ENCODE measurements at places on chromosomes 3 and 15.
A peak's percentile ranks its signal among the peaks of the same experiment; 100 is the strongest.

- no peak for DNase-seq
Measured at GRCh38 chr3:54877730-54878129, 50.1 kb downstream of the LRTM1 start.

GRCh38 chr3:99902091-99902490 is 84.4 kb downstream of the CMSS1 start:
- DNase-seq = no peak

DNA sequence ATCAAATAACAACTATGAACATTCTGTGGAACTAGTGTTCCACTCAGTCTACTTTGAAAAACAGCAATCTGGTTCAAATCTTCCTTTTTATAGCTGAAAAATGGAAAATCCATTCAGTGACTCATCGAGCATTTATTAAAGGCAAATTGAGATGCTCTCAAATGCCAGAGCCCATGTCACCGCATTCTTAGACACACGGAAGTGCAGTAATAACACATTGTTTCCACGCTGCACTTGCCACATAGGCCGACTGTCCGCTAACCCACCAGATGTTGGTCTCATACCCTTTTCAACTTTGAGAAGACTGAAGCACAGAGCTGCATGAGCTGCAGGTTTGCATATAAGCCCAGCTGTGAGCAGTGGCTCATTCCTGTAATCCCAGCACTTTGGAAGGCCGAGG is 95.9 kb downstream of the TMEM266 start:
- no peak for DNase-seq

DNA sequence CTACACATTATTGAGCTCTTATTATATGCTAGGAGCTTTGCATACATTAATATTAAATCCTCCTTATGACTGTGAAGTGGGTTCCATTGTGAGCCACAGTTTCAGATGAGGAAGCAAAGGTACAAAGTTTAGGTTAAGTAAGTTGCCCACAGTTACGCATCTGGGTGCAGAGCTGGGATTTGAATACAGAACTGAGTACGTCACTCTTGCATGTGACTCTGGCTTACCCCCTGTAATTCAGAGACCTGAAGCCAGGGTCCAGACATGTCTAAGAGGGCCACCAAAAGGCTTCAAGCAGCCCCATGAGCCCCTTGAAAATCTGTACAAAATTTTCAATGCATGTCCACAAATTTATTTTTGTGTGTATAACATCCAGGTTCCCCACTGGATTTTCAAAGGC is 71.8 kb downstream of the KLF15 start:
- no peak for DNase-seq

GRCh38 chr3:140595295-140595694 is 82.6 kb upstream of the TRIM42 start:
- DNase-seq = no peak

GRCh38 chr3:194772241-194773000 is 86.7 kb downstream of the FAM43A start:
- DNase-seq = no peak

DNA sequence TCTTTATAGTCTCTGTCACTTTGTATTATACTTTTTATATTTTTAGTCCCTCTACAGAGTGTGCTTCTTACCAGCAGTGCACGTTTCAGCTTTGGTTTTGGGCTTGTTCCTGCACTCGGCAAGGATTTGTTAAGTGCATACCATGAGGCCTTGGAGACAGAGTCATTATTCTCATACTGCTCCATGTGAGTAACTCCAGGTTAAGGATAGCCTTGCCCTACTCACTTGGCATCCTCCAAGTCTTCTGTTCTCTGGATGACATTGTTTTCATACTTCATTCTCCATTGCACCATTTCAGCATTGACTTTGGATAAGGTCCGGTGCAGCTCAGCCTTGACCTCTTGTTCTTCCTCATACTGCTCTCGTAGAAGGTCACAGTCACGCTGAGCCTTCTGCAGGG is 96.4 kb downstream of the MYH15 start:
- DNase-seq = no peak

GRCh38 chr3:127589600-127590281 is 792 bp downstream of the TPRA1 start:
- DNase-seq = no peak

- DNase-seq = no peak
Measured at GRCh38 chr3:48552111-48552951, 4.3 kb downstream of the PFKFB4 start.

GRCh38 chr15:70376929-70377691 is 279.4 kb upstream of the TLE3 start:
- DNase-seq = peak; percentile 62

DNA sequence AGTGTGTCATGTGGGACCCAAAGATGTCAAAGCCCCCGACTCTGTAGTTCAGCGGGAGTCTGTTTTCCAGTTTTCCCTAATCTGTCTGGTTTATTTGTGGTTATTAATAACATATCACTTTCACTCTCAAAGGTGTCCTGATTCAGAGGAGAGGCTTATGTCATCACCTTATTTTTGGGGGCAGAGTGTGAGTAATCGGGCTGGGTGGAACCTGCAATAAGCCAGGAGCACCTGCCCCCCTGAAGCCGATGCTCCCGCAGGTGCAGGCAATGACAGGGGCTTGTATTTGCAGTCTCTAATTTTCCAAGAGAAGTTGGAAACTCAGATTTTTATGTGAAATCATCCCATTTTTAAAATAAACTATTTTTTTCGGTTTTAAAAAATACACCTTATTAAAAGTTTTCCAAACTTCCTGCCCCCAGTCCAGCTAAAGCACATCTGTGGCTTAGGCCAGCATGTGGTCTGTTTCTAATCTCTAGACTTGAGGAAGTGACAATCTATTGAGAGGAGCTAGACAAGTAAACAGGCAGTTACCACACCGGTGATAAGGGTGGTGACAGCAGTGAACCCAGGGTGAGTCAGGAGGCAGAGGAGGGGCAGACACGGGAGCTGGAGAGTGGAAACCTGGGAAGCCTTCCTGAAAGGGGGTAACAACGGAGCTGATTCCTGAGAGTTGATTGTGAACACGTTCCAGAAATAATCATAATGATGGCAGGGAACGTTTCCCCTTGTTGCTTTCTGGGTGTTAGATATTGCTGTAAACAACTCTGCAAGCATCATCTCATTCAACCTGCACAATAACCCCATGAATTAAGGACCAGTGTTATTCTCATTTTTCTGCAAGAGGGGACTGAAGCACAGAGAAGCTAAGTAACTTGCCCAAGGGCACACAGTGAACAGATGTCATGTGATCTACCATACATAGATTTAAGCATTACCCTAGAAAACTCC is 37.2 kb downstream of the BHLHE40 start:
- DNase-seq = no peak

DNA sequence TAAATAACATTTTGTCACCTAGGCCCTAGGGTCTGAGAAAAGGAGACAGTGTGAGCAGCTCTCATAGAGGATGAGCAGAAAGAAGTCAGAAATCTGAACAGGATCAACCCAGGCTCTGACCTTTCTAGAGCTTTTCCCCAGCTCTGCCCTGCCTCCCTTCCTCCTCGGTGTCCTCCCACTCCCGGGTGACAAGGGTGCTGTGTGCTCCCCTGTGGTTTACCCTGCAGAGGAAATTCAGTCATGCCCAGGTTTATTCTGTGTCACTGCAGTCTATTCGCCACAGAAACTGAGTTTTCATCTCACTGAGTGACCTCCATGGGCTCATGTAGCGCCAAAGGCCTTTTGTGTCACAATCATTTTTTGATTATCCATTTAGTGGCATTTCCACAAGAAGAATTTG is 76.6 kb downstream of the IL12A start:
- no peak for DNase-seq

DNA sequence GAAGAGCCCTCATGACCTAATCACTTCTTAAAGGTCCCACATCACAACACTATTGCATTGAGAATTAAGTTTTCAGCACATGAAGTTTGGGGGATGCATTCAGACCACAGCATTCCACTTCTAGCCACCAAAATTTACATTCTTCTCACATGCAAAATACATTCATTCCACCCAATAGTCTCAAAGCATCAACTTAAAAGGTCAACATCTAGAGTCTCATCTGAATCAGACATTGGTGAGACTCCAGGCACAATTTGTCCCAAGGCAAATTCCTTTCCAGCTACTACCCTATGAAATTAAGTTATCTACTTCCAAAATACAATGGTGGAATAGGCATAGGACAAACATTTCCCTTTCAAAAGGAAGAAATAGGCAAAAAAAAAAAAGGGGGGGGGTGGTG is 64.9 kb downstream of the PLSCR2 start:
- no peak for DNase-seq

GRCh38 chr3:178685591-178685906 is 149.3 kb downstream of the KCNMB2 start:
- no peak for DNase-seq

DNA sequence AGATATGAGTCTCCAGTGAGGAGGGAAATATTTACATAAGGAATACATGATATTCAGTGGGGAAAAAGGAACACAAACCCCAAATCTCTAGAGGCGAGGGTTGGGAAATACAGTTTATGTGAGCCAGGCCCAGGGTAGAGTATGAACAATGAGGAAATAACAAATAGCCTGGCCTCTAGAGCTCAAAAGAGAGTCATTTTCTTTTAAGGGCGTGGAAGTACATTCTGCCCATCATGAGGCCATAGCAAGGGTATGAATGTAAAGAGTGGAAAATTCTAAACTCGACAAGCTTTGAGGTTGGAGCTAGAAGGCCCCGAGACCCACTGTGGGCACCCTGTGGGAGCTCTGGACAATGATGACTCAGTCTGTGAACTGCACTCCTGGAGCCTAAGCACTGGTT is 27.8 kb upstream of the IGF2BP2 start:
- no peak for DNase-seq

- peak; percentile 63 for DNase-seq
Measured at GRCh38 chr15:72271895-72272212, 500 bp downstream of the PARP6 start.

DNA sequence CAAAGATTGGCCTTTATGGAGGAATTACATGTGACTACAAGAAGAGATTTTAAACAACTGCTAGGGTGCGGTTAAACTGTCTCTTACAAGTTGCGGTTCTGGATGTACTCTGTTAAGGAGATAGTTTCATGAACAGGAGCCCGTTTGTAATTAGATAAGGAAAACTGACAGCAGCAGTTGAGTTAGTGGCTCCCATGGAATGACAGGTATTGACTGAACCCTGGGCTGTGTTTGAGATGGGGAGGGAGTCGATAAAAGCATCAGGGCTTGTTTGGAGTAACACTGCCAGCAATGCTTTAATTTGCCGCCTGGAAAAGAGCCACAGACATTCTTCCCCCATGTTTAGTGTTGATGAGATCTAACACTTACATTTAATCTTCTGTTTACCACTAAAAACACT is 139.9 kb downstream of the ROBO2 start:
- no peak for DNase-seq

GRCh38 chr3:141940194-141940776 is 63.8 kb downstream of the ATP1B3 start:
- peak; percentile 87 for DNase-seq

GRCh38 chr3:17115186-17115585 is 230.4 kb downstream of the PLCL2 start:
- no peak for DNase-seq

DNA sequence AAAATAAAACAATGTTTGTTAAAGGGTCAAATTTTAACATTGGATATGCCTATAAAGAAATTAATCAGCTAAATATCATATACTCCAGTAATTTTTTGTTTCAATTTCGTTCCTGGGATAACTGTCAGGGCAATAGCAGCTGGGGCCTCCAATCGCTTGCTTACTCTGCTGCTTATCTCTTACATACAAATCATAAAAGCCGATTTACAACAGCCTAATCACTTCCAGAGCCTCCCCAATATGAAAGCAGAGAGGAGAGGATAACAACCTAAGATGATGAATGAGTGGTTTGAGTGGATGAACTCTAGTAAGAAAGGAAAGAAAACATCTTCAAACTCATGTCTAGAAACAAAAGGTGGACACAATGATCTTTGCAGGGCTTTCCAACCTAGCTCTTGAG is 80.7 kb upstream of the PSMD6 start:
- DNase-seq = peak; percentile 69

GRCh38 chr3:179227349-179227748 is 23.6 kb downstream of the KCNMB3 start:
- DNase-seq = no peak

DNA sequence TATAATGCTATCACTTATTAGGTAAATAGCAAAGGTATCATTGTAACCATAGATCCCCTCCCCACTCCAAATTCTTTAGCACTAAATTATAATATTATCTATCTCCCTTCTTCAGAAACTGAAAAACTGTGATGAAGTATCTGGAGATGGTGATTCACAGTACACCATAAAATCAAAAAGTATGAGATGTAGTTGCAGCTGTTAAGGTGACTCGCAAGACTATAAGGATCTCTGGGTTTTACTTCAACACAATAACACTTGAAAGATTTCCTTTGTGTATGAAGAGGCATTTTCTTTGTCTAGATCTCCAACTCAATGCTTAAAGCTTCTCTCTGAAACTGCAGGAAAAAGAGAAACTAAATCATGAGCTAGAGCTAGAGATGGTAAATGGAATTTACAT is 46.9 kb downstream of the IFT57 start:
- DNase-seq = no peak

DNA sequence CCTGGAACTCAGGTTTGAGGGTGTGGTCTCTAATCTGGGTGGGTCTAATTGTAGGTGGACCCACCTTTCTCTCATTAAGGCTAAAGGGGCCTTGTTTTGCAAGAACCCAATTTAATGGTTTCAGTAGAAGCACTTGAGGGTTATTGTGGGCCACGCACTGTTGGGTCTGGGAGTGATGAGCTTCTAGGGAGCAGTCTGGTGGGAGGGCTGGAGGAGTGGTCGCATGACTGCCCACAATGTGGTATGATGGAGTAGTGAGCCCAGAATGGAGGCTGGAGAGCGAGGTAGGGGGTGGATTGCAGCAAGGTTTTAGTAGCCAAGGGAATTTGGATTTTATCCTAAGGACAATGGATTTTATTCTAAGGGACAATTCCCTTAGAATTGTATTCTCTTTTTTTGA is 2.7 kb downstream of the TATDN2 start:
- DNase-seq = no peak

GRCh38 chr3:94612631-94613030 is 549.8 kb downstream of the NSUN3 start:
- DNase-seq = no peak

GRCh38 chr3:194206320-194206719 is 70.4 kb downstream of the HES1 start:
- no peak for DNase-seq

DNA sequence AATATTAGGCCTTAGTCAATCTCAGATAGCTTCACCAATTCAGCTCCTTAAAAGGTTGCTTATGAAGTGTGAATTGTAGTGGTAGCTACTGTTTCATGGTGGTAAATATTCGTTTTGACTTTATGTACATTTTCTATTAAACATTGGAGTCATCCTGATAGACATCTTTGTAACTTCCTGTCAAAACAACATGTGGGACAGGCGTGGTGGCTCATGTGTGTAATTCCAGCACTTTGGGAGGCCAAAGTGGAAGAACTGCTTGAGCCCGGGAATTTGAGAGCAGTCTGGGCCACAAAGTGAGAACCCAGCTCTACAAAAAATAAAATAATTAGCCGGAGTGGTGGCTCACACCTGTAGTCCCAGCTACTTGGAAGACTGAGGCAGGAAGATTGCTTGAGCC is 2.0 kb upstream of the TRIM59 start:
- DNase-seq = no peak

- no peak for DNase-seq
Measured at GRCh38 chr3:36489101-36489500, 108.8 kb downstream of the STAC start.

GRCh38 chr3:32421991-32422859 is 30.6 kb downstream of the CMTM7 start:
- DNase-seq = no peak
